ENCODE measurements at places on chromosomes 4 and X.

GRCh38 chr4:142581881-142582280 is 264.2 kb downstream of the INPP4B start:
- no peak for DNase-seq

GRCh38 chr4:114601304-114602052 is 2.9 kb downstream of the UGT8 start:
- no peak for DNase-seq

DNA sequence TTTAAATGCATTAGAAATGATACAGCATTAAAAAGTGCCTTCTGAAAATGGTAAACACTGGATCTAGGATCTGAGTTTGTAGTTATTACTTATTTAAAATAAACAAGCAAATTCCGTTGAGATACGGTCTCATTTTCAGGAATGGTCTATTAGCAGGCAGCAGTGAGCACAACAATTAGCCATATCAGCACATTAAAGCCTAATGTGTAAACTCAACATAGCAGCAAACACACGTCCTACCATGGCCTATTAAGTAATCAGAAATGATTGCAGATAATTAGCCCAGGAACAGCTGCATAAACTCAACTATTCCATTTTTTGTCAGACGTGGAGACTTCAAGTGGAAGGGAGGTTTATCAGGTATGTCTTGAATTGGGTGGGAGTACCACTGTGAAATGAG is 61.8 kb downstream of the NEIL3 start:
- DNase-seq = no peak

DNA sequence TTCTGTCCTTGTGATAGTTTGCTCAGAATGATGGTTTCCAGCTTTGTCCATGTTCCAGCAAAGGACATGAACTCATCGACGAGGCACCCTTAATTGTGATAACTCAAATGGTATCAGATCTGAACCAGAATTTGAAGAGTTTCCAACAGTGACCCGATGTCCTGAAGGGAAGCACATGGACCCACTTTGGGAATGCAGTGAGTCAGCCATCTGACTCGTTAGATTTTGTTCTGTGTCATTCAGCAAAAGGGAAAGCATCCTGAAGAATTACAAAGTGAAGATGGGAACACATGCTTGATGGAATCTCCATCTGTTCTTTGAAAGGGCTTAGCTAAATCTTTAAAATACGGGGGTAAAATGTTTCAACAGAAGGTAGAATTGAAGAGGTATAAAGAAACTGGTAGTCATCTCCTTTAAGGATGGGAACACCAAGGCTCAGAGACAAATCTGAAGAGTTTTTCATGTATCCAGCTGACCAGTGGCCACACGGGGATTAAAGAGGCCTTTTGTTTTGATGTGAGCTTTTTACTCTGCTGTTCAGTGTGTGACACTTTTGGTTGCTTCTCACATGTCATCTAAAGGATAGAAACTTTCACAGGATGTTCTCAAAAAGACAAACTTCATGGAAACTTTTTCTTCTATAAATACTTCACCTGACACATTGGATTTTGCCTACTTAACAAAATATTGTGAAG is 393.8 kb downstream of the INPP4B start:
- no peak for DNase-seq
